Activated CD8-positive, alpha-beta T cell treated with anti-CD3 and anti-CD28 coated beads, Interleukin-2, amount 10 ng/mL, durations not matched to agents 7 days and 5 days (primary cell): ENCODE measurements at places on chromosomes 2 and 18. TPM values are rescaled to one million over a fixed set of nuclear protein-coding genes. Genes with fewer than 3 reads are reported as not detected.

DYSF gene
- total RNA-seq = 3.4 TPM

GRCh38 chr18:3444954-3445353 lies 5.0 kb upstream of the TGIF1 start:
- H3K4me1 ChIP-seq = peaks cover 12% of the 10 kb centered on the region
- H3K36me3 ChIP-seq = no peaks in the 10 kb centered on the region
- no peak overlapping the region for H3K27ac ChIP-seq
- no peak overlapping the region for H3K4me3 ChIP-seq
- no peak for DNase-seq

GRCh38 chr18:32909798-32910561 lies 137.2 kb upstream of the KLHL14 start:
- no peak overlapping the region for H3K27ac ChIP-seq
- no peaks in the 10 kb centered on the region for H3K4me1 ChIP-seq
- no peak for DNase-seq
- H3K27me3 ChIP-seq = no peaks in the 10 kb centered on the region

DNA sequence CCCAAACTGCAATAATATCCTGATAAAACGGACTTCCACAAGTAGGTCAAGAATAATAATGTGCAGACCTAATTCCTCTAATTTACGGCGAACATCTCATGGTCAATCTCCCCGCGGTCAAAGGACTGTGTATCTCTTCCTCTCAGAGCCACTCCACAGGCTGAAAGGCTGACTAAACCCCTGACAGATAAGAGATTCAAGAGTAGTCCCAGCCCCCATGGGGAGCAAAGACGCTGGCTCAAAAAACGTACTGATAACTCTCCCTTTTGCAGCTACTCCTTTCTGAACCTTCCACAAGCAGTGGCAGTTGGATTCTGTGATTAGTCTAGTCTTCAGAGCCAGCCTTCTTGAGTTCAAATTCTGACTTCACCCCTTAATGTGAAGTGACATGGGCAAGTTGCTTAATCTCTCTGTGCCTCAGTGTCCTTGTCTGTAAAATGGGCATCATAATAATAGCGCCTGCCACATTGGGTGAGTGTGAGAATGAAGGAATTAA lies 19.7 kb upstream of the IL18R1 start:
- H3K4me1 ChIP-seq = peaks cover 39% of the 10 kb centered on the region
- H3K36me3 ChIP-seq = peaks cover 2% of the 10 kb centered on the region
- H3K27me3 ChIP-seq = peaks cover 2% of the 10 kb centered on the region
- no peak overlapping the region for H3K4me3 ChIP-seq
- no peak for DNase-seq
- no peak overlapping the region for H3K27ac ChIP-seq

DNA sequence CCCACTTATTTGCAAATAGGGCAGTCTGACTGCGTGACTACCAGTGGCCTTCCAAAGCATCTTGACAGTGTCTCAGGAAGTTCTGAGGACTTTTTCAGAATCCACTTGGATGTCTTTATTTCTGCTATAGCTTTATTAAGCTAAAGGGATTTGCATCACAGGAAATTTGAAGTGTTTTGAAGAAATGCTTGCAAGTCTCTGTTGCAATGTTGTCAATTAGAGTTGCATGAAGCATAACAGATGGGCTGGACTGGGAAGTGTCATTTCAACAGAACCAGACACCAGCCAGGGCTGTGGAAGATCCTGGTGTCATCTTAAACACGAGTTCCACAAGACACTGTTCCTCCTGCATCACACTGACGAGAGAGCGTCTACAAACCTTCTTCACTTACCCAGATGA lies 224.5 kb downstream of the EN1 start:
- H3K27ac ChIP-seq = no peak overlapping the region
- H3K27me3 ChIP-seq = no peaks in the 10 kb centered on the region
- H3K4me3 ChIP-seq = no peak overlapping the region
- DNase-seq = no peak
- H3K4me1 ChIP-seq = no peaks in the 10 kb centered on the region

- no peaks in the 10 kb centered on the region for H3K36me3 ChIP-seq
- H3K4me3 ChIP-seq = no peak overlapping the region
- peaks cover 3% of the 10 kb centered on the region for H3K27me3 ChIP-seq
These were observed 52.8 kb upstream of the PTMA start for GRCh38 chr2:231655488-231655887.

- H3K36me3 ChIP-seq = no peaks in the 10 kb centered on the region
- H3K27ac ChIP-seq = peak overlapping the region; percentile 13
- no peak for DNase-seq
- H3K4me1 ChIP-seq = peaks cover 22% of the 10 kb centered on the region
These were observed 9.6 kb downstream of the CYB5A start for GRCh38 chr18:74281980-74282754.

BOK gene
- total RNA-seq = not detected

DNA sequence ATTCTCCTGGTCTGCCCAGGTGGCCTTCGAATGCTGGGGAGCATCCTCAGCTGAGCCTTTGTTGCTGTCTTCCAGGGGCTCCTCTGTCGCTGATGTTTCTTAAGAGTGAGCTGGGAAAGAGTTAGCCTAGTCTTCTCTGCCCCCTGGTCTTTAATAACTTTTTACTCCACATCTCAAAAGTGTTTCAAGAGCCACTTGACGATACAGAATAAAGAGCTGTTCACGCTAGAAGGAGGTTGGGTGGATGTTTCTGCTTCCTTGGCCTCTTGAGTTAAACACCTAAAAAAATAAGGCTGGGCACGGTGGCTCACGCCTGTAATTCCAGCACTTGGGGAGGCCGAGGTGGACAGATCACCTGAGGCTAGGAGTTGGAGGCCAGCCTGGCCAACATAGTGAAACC lies 2.8 kb upstream of the BUB1 start:
- peaks cover 10% of the 10 kb centered on the region for H3K27me3 ChIP-seq
- peaks cover 23% of the 10 kb centered on the region for H3K4me1 ChIP-seq
- no peak overlapping the region for H3K27ac ChIP-seq
- DNase-seq = no peak
- no peak overlapping the region for H3K4me3 ChIP-seq

DNA sequence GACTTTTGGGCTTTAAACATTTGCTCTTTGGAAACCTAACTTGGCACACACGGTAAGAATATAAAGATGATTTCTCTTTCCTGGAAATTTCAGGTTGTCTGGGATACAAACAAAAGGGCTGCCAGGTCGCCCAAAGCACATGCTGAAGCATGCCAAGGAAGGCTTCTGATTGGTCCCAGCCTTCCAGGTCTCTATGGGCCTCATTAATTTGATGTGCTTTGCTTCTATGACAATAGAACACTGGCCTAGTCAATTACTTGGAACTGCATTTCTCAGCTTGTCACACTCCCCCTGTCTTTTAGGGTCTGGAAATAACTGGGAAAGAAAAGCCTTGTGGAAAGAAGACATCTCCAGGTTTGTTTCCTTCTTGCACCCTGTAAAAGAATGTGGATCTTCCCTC lies 228.9 kb downstream of the ADCYAP1 start:
- H3K4me3 ChIP-seq = no peak overlapping the region
- H3K4me1 ChIP-seq = no peaks in the 10 kb centered on the region
- no peak overlapping the region for H3K27ac ChIP-seq
- DNase-seq = no peak
- H3K36me3 ChIP-seq = no peaks in the 10 kb centered on the region
- no peaks in the 10 kb centered on the region for H3K27me3 ChIP-seq

- H3K4me1 ChIP-seq = peaks cover 76% of the 10 kb centered on the region
- peak overlapping the region; percentile 93 for H3K4me3 ChIP-seq
- H3K27me3 ChIP-seq = no peaks in the 10 kb centered on the region
- H3K36me3 ChIP-seq = peaks cover 73% of the 10 kb centered on the region
- H3K27ac ChIP-seq = peak overlapping the region; percentile 98
- peak; percentile 37 for DNase-seq
These were observed 3.6 kb downstream of the ZAP70 start for GRCh38 chr2:97716695-97717612.

GRCh38 chr18:36153203-36153602 lies 23.5 kb downstream of the ELP2 start:
- no peak for DNase-seq
- peaks cover 2% of the 10 kb centered on the region for H3K4me1 ChIP-seq
- no peaks in the 10 kb centered on the region for H3K27me3 ChIP-seq
- H3K36me3 ChIP-seq = peaks cover 60% of the 10 kb centered on the region
- no peak overlapping the region for H3K4me3 ChIP-seq

DNA sequence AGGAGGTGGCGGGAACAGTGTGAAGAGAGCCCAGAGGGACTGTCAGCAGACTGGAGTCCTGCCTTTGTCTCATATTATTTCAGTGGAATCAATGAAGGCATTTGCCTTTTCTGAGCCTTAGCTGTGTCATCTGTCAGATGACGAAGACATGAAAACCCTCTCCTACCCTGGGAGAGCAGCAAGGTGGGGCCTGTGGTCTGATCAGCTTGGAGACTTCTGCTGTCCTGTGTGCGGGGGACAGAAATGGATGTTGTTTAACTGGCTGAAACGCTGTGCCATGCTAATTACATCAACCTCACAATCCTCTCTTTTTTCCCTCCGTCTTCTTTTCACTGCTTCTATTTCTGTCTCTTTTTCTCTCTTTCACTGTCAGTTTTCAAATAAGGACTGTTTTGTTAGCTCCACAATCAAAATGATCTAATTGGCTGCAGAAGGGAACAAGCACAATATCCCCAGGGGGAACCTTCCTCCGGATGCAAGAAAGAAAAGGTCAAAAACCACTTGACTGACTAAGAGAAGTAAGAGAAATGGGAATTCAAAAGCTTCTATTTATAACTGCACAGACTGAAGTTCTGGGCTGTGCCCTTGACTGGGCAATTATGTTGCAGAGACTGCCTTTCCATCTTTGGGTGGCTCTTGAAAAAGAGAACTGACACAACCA lies 340.1 kb downstream of the CLIP4 start:
- no peak for DNase-seq
- H3K4me1 ChIP-seq = no peaks in the 10 kb centered on the region
- H3K4me3 ChIP-seq = no peak overlapping the region
- H3K27me3 ChIP-seq = peaks cover 30% of the 10 kb centered on the region

GRCh38 chr2:103991591-103991990 lies 862.3 kb upstream of the POU3F3 start:
- H3K36me3 ChIP-seq = no peaks in the 10 kb centered on the region
- no peak overlapping the region for H3K27ac ChIP-seq
- H3K27me3 ChIP-seq = no peaks in the 10 kb centered on the region
- no peak overlapping the region for H3K4me3 ChIP-seq
- no peaks in the 10 kb centered on the region for H3K4me1 ChIP-seq

PID1 gene
- total RNA-seq = not detected

- H3K27me3 ChIP-seq = no peaks in the 10 kb centered on the region
- peak overlapping the region; percentile 60 for H3K4me3 ChIP-seq
- DNase-seq = peak; percentile 88
- peaks cover 10% of the 10 kb centered on the region for H3K36me3 ChIP-seq
These were observed 128.0 kb downstream of the NFATC1 start for GRCh38 chr18:79523736-79524180.

GRCh38 chr2:237310515-237311114 lies 103.3 kb downstream of the COL6A3 start:
- H3K4me1 ChIP-seq = no peaks in the 10 kb centered on the region
- H3K27me3 ChIP-seq = peaks cover 6% of the 10 kb centered on the region
- H3K27ac ChIP-seq = no peak overlapping the region
- no peaks in the 10 kb centered on the region for H3K36me3 ChIP-seq

- peak overlapping the region; percentile 89 for H3K27ac ChIP-seq
- peak; percentile 58 for DNase-seq
- H3K36me3 ChIP-seq = peaks cover 44% of the 10 kb centered on the region
- H3K27me3 ChIP-seq = no peaks in the 10 kb centered on the region
- peaks cover 40% of the 10 kb centered on the region for H3K4me1 ChIP-seq
These were observed 1.8 kb downstream of the ZCCHC2 start for GRCh38 chr18:62524440-62525200.

TXNDC2 gene
- total RNA-seq = not detected

LAMA1 gene
- not detected for total RNA-seq

DNA sequence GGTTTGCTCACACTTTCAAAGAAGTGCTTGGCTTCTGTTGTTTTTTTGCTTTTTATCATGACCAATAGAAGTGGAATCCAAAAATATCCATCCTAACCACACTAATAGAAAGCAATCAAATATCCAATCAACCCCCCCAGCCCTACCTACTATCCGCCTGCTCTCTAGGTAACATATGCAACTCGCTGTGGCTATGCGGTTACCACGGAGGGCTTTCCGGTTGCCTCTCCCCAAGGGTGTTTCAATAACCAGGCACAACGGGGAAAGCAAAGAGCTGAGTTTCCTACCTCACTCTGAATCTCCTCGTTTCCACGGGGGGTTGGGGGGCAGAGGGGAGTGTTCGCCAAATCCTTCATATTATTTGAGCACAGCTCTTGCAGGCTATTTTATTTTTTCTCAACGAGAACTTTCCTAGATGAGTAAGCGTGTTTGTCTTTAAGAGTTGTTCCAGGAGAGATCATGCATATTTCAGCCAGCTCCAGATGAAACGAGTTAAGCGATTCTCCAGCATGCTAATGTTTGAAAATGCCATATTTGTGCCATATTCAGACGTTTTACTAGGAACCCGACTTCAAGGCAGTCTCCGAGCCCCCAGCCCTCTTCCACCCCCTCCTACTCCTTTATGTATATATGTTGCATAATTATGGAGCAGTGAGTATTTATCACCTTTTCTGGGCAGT lies 30.3 kb downstream of the PAX3 start:
- no peak overlapping the region for H3K4me3 ChIP-seq
- no peaks in the 10 kb centered on the region for H3K27me3 ChIP-seq
- H3K36me3 ChIP-seq = no peaks in the 10 kb centered on the region
- H3K4me1 ChIP-seq = no peaks in the 10 kb centered on the region
- DNase-seq = no peak
- H3K27ac ChIP-seq = no peak overlapping the region

HOXD11 gene
- not detected for total RNA-seq

PDIA6 gene
- total RNA-seq = 138 TPM

GRCh38 chr2:143939626-143940330 lies 580.1 kb downstream of the ZEB2 start:
- H3K27me3 ChIP-seq = peaks cover 41% of the 10 kb centered on the region
- no peak for DNase-seq
- H3K4me3 ChIP-seq = no peak overlapping the region
- no peaks in the 10 kb centered on the region for H3K36me3 ChIP-seq

DNA sequence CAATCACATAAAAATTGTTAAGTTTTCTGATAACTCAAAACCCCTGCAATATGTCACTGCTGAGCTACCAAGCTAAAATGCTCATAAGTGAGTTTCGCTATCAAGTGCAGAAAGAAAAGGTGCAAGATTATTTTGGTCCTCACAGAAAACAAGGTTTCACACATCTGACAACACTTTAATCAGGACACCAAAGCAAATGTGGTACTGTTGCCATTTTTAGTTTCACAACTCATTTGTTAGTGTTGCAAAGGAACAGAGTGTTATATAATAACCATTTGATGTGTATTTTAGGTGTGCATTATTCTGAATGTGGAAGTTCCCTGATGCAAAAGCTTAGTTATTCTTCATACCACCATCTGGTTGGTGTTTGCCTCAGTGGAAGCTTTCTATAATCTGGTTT lies 956.2 kb downstream of the DSC3 start:
- no peaks in the 10 kb centered on the region for H3K4me1 ChIP-seq
- DNase-seq = no peak
- no peaks in the 10 kb centered on the region for H3K36me3 ChIP-seq

GRCh38 chr2:136325844-136326331 lies 207.9 kb upstream of the CXCR4 start:
- H3K36me3 ChIP-seq = peaks cover 4% of the 10 kb centered on the region
- no peaks in the 10 kb centered on the region for H3K27me3 ChIP-seq
- no peak overlapping the region for H3K4me3 ChIP-seq
- no peak for DNase-seq

GRCh38 chr2:84815146-84815545 lies 65.7 kb downstream of the TRABD2A start:
- H3K4me3 ChIP-seq = no peak overlapping the region
- peaks cover 40% of the 10 kb centered on the region for H3K4me1 ChIP-seq
- no peaks in the 10 kb centered on the region for H3K27me3 ChIP-seq
- DNase-seq = peak; percentile 8
